ENCODE measurements at places on chromosomes 1 and 21.

- DNase-seq = no peak
Observed at GRCh38 chr1:57879700-57880099, 455.8 kb upstream of the DAB1 start.

- DNase-seq = no peak
Observed at GRCh38 chr1:39462074-39462473, 29.4 kb upstream of the BMP8A start.

DNA sequence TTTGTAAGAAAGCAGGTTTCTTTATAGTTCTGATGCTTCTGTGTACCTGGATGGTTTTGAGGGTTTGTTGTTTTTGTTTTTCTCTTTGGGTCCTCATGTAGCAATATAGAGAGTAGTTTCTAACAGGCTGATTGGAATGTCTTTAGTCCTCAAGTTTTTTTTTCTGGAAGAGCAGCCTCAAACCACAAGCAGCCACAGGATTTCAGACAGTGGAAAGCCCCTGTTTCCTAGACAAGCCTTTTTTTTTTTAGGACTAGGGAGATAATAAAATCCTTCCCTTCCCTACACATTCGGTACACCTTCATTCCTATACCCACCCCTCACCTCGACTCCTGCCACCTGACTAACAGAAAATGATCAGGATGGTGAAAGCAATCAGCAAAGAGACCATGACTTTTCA lies 47.6 kb downstream of the ACP6 start:
- DNase-seq = peak; percentile 26

- no peak for DNase-seq
Observed at GRCh38 chr1:160255781-160256300, 6.5 kb downstream of the DCAF8 start.

DNA sequence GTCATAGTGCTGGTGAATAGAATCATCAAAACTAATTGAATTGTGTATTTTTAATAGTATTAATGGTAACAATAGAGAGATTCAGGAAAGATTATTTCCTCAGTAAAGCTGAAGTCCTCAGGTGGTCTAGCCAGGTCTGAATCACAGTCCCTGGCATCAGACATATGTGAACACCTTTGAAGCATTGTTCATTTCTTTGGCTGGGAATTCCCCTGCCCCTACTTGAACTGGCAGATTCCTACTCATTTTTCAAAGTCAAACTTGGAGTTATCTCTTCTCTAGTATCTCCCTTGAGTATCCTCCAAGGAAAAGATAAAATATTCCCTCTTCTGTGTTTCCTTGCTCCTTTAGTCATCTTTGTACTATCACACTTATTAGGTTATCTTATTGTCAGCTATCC lies 759.8 kb downstream of the ADGRL2 start:
- DNase-seq = no peak
